ENCODE measurements at places on chromosomes 6 and 20.

DNA sequence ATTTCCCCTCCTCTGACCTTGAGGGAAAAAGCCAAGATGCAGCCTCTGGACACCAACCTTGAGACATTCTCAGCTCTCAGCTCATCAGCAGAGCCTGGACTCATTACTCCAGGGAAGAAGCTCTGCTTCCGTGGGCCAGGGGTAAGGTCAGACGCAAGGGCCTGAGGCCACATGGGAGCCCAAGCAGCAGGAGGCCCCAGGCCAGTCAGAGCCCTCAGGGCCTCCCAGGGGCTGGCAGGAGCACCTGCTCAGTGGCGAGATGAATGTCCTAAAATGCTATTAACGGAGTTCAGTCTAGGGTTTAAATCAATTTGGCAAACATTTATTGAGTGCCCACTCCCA lies 208.6 kb downstream of the ERMARD start:
- no peak for DNase-seq

GRCh38 chr6:113862112-113862511 lies 5.0 kb downstream of the MARCKS start:
- no peak for DNase-seq

GRCh38 chr6:66735106-66735890 lies 1028.3 kb upstream of the EYS start:
- no peak for DNase-seq

DNA sequence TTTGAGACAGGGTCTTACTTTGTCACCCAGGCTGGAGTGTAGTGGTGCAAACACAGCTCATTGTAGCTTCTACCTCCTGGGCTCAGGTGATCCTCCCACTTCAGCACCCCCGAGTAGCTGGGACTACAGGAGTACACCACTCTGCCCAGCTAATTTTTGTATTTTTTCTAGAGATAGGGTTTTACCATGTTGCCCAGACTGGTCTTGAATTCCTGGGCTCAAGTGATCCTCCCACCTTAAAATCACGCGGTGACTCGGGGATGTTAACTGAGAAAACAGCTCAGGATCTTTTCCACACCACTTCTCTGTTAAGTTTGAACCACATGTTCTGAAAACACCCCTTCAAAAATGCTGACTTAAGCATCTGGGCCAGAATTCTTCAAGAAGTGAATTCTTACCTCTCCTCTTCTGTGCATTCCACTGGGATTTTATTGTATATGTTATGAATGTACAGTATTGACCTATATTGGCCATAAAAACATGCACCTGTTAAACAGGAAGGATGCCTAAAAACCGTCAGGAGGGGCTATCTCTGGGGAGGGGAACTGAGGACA lies 72.4 kb downstream of the SYTL3 start:
- no peak for DNase-seq

DNA sequence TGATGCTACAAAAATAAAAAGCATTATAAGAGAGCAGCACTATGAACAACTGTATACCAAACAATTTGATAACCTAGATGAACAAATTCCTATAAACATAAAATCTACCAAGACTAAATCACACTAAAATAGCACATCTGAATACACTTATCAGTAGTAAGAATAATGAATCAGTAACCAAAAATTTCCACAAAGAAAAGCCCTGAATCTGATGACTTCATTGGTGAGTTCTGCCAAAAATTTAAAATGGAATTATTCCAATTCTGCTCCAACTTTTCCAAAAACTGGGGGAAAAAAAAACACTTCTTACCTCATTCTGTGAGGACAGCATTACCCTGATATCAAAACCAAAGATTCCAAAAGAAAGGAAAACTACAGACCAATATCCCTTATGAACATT lies 206.2 kb downstream of the WDR27 start:
- DNase-seq, result no peak

DNA sequence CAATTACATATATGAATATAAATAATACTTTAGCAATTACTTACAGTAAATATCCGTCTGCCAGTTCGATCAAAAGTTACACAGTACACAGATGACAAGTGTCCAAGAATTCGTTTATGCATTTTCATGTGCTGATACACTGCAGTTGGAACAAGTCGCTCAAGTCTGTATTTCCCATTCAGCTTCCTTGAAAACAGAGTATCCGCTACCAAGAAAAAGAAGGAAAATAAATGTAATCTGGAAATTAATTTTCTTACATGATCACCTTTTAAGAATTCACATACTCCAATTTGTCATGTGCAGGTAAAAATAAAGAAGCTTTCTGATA lies 35.3 kb downstream of the PHIP start:
- DNase-seq, result no peak

DNA sequence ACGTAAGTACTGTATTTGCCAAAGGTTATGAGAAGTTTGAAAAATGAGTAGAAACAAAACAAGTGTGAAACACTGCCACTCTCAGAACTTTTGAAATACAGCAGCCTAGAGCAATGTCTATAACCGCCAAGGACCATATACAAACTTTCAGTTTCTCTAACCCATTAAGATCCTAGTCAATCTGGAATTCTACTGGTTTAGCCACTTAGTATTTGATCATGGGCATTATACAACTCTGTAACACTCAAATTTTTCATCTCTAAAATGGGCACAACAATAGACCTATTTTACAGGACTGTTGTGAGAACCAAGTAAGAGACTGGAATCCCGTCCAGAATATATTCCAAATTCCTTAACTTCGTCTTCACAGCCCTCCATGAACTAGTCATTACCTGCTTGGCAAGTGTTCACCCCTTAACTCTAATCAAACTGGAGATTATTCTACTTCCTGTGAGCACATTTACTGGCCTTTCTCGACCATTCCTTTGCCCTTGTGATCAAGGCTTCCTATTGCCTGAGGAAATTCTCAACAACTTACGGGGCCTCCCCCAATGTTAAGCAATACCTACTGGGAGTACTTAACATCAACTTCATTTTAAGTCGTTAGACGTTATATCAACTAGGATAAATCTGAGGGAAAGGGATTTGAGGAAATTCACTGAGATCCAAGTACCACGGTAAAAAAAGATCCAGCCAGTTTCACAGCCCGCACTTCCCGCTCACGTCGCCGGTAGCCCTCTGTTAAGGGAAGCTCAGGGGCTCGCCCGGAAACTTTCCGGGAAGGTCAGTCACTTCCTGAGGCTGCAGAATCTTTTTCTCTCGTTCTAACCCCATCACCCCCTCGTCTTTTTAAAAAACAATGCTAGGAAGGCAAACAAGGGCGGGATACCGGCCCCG lies 1.1 kb downstream of the EIF2S2 start:
- peak; percentile 71 for DNase-seq

GRCh38 chr6:149405823-149406765 lies 6.0 kb downstream of the SUMO4 start:
- DNase-seq, result no peak

DNA sequence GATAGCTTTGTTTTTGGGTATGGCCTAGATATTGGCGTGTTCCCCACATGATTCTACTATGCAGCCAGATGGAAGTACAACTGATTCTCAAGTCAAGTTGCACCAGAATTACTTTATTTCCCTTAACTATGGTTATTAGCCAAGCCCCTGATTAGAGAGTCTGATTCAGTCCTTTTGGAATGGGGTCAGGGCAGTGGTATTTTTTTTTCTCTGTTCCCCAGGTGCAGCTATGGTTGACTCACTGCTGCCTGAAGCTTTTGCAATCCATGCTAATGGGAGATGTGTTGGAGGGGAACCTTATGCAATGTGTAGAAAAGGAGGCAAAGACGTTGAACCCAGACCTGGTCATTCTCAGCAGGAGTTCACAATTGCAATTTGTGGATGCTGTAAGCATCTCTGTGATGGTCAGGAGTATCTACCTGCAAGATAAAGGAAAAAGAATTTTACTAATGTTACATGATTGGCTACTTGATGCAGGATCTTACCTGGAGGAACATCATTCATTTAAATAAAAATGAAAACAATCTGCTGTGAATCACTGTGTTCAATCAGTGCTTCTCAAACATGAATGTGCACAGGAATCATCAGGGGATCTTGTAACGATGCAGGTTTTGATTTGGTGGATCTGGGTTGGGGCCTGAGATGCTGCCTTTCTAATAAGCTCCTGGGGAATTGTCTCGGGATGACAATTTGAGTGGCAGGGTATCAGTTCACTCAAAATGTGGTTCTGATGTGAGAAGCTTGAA lies 49.4 kb downstream of the PFDN4 start:
- DNase-seq, result no peak

DNA sequence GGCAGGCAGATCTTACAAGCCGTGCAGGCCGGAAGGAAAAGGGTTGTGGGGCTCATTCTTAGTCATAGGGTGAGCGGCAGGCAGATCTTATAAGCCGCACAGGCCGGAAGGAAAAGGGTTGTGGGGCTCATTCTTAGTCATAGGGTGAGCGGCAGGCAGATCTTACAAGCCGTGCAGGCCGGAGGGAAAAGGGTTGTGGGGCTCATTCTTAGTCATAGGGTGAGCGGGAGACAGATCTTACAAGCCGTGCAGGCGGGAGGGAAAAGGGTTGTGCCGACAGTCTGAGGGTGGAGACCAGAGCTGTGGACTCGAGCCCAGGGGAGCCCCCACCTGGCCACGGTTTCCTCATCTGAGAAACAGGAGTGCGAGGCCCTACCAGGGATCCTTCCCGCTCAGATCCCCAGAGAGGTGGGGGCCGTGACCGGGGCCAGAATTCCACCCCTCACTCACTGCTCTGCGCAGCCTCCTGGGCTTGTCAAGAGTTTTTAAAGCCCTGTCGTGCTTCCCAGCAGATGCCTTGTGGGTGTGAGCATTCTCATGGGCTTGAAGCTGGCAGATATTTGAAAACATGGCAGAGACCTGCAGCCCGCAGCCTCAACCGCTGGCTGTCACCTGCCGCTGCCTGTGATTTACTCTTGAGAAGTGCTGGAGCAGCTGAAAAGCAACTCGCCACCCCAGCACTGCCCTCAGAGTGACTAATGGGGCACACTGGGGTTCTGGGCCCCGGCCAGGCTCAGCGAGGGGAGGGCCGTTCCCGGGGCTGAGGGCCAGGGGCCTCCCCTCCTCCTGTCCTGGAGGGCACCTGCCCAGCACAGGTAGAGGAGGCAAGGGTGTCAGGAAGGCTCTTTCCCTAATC lies 31.9 kb downstream of the NTSR1 start:
- DNase-seq, result peak; percentile 88

DNA sequence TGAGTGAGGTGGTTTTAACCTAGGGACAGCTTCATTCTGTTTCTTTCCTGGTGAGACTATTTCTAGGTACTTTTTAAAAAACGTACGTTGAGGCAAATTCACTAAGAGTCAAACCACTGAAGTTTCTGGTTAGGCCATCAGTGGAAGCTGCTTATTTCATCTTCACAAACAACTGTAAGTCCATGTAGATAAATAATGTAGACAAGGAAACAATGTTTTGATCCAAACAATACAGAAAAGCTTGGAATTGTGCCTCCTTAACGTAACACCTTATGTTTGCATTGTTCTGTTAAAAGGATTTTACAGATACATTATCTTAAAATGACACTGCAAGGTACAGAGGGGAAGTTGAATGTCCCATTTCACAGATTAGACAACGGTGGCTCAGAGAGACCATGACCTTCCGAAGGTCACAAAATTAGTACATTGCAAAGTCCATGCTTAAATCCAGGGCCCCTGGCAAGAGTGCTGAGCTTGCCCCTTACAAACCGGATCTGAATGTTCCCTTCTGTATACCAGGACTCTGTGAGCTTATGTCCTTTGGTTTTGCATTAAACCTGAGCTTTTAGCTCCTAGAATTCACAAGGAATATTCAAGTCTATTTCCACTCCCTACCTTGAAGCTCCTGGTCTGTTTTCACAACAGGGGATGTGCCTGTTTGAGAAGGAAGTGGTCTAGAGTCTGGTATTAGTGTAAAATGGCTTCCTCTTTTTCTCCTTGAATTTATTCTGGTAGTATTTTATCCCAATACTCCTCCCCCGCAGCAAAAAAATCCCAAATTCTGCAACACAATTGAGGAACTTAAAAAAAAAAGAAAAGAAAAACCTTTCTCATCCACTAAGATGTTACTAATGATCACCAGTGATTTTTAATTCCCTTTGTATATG lies 28.9 kb upstream of the ZNF217 start:
- no peak for DNase-seq

GRCh38 chr6:164370773-164371172 lies 938.6 kb downstream of the C6orf118 start:
- no peak for DNase-seq

DNA sequence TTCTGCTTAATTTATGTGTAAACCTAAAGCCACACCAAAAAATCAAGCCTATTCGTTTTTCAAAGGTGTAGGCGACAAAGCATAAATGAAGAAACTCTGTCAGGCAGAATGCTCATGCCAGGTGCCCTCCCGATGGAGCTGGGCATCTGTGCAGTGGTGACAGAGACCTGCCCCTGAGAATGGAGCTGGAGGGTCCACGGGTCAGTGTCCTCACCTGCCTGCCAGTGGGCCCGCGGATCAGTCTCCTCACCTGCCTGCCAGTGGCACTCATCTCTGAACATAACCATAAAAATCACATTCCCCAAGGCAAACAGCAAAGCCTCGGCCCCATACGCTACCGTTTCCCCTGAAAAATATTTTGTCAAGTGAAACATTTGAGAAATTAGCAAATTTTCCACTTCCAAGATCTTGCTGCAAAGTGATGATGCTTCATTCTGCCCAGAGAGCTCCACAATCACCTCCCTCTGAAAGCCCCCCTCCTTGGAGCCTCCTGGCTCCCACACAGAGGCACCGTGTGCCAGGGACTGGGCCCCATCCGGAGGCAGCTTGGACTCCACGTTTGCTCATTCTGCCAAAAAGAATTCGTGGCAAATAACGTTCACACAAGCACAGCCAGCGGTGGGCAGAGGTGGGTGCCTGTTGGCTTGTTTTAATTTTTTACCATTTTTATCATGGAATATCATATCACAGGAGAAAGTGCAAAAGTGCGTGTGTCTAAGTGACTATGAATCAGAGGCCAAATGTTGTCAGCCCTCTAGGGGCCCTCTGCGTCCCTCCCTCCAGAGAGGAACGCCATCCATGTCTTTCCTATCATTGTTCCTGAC lies 88.8 kb downstream of the YTHDF1 start:
- DNase-seq, result no peak

DNA sequence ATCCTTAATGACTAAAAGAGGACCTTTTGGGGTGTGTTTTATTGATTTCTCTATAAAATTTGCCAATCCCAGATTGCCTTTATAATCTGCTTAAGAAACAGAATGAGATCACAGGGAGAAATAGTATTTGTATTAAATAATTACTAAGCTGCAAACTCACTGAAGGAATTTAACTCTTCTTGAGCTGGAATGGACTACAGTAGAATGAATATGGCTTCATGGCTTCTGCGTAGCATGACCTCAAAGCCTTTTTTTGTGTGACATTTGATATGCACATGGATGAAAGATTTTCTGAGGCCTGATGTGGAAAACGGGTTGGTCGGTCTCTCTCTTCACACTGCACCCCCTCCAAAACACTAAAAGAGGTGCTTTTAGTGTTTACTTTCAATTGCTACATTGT lies 115.9 kb downstream of the QKI start:
- DNase-seq, result no peak

DNA sequence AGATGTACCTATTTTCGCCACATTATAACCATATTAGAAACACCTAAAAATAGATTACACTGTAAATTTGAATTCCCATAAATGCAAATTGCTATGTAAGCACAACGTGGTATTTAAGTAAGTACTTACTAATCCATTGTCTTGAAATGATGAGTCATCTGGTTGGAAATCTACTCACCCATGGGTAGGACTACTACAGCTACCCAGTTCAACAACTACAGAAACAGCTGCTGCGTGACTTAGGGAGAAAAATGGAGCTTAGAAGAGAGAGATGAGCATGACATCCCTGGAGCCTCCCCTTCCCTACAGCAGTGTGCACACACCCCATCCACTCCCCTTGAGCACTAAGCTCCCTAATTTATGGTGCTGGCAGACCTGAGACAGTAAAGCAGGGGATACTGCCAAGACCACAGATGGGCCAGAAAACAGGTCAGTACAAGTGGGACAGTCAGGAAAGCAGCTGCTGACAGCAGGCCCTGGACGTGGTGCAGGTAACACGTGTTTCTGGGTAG lies 26.9 kb downstream of the RRAGD start:
- no peak for DNase-seq

Measured in SW 1271 (cell line).